CD4-positive, alpha-beta T cell treated with Interferon alpha-2 for 1 hour (primary cell): ENCODE measurements at places on chromosomes 12 and 14.

DNA sequence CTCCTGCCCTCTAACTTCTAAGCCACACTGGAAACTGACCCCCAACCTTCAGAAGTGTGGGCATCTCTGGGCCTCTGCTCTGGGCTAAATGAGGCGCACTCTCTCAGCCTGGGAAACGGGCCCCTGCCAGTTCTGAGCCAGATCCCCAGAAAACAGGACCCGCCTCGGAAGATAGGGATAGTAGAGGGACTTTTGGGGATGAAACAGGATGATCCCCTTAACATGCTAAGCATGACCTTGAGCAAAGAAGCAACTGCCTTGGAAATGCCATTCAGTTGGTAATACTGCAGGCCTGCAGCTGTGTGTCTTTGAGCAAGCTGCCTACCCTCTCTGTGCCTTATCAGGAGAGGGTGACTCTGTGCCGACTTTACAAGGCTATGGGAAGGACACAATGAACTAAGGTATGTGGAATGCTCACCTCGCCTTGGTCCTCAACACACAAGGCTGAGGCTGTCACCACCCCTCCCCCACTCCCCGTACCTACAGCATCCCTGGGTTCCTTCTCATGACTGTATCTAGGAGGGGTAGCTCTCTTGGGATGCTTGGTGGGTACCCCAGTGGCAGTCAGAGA lies 54.0 kb downstream of the NCOR2 start:
- no peak for DNase-seq

DNA sequence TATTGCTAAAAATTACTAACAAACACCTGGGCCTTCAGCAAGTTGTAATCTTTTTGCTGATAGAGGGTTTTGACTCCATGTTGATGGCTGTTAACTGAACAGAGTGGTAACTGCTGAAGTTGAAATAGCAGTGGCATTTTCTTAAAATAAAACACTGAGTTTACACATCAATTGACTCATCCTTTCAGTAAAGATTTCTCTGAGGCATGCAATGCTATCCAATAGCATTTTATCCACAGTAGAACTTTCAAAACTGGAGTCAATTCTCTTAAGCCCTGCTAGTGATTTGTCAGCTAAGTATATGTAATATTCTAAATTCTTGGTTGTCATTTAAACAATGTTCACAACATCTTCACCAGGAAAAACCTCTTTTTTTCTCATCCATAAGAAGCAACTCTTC lies 59.5 kb downstream of the CMAS start:
- DNase-seq, result no peak

- no peak for DNase-seq
Measured at GRCh38 chr14:40697231-40697630, 909.4 kb upstream of the LRFN5 start.

DNA sequence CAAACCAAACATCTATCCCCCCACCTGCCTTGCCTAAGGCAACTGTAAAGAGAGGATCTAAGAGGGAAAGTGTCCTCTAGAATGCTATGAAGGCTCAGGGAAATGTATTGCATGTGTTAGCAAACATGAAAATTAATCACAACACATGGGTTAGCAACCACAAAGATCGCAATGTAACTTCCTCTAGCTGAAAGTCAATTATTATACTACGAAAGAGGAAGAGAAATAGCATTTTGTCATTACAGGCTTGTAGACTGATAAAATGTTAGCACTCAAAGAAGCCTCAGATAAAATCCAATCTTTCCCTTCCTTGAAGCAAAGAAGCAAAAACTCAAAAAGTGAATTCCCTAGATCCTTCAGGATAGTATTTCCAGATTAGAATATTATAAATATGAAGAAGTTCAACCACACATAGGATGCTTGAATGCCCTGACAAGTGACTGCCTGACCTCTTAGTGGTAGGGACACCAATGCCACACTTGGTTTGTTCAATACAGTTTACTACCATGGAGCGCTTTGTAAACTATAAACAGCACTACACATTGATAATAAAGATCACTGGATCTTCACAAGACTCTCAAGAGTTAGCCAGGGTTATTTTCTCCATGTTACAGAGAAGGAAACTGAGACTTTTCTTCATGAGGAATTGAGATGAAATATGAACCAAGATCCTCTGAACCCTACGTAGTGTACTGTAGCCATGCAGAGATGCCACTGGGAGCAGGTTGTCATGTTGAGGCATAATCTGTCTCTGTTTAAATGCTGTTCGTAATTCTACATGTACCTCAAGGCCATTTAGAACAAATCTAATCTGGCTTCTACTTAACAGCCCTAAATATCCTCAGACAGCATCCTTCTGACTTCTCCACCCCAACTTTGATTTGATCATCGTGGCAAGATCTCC lies 100.7 kb downstream of the ITPR2 start:
- DNase-seq, result no peak

DNA sequence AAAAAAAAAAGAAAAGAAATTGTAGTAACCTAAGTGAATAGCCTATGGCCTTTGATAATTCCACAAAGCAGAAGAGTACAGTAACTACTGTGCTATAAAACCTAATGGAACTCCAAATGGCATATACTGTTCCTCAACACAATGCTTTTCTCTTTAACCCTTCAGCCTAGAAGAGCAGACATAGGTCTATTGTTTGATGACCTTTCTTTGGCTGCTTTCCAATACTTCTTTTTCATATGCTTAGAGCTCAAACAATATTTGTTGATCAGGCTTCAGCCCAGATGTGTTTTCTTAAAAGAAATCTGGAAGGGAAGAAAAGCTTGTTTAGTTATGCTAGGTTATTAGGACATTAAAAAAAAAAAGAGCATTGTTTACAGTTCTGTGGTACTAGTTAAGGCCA lies 116.4 kb downstream of the NTN4 start:
- DNase-seq, result no peak

- no peak for DNase-seq
Measured at GRCh38 chr12:106084014-106084671, 54.6 kb downstream of the NUAK1 start.

- no peak for DNase-seq
Measured at GRCh38 chr12:117513353-117513752, 151.9 kb upstream of the NOS1 start.

DNA sequence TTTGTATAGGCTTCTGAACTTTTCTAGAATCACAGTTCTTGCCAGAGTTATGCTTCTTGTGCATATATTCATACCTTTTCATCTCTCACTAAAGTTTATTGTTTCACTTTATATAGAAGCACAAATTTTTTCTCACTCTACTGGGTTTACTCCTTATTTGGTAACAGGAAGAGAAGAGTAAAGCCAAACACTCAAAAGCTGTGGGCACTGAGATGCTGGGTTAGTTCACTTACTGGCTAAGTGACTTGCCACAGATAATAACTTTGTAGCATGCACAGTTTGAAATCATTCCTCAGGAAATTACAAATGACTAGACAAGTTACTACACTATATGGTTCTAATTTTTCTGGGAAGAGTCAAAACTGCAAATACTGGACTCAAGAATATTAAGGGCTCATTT lies 7.8 kb downstream of the HIGD1C start:
- DNase-seq, result no peak

DNA sequence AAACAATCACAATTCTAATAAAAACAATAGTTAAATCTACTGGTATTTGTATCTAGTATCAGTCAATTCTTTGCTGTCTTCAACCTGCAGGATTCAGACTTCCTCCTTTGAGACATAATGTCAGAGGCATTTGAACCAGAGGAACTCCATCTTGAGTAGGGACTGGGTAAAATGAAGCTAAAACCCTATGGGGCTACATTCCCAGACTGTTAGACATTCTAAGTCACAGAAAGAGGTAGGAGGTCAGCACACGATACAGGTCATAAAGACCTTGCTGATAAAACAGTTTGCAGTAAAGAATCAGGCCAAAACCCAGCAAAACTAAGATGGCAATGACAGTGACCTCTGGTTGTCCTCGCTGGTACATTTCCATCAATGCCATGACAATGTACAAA lies 48.2 kb upstream of the MAP3K9 start:
- no peak for DNase-seq

DNA sequence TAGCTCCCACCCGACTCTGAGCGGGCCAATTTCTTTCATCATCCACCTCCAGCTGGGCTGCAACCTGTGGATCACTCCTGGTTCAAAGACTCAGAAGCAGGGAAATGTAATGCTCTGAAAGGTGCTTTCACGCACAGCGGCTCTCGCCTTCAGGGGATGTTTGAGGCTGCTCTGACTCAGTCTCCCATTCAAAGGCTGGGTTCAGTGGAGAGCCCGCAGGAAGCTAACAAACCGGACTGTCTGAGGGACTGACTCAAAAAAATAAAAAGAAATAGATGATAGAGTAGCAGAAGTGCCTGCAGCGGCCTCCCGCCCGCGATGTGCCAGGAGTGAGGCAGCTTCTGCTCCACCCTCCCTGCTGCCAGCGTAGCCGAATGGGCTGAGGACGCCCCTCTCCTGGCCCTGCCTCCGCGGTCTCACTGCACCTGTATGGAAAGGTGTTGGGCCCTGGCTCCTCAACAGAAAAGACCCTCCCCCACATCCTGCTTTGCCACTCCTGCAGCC lies 98.0 kb downstream of the GCH1 start:
- no peak for DNase-seq

- DNase-seq, result no peak
Measured at GRCh38 chr14:22926316-22926715, 2.9 kb downstream of the PRMT5 start.

GRCh38 chr12:25089738-25090137 lies 105.2 kb downstream of the DNAI7 start:
- DNase-seq, result no peak

GRCh38 chr14:74608959-74609611 lies 3.0 kb downstream of the LTBP2 start:
- DNase-seq, result peak; percentile 80

- no peak for DNase-seq
Measured at GRCh38 chr14:33716921-33717320, 234.0 kb downstream of the EGLN3 start.

- no peak for DNase-seq
Measured at GRCh38 chr12:22986997-22987396, 362.0 kb downstream of the ETNK1 start.

DNA sequence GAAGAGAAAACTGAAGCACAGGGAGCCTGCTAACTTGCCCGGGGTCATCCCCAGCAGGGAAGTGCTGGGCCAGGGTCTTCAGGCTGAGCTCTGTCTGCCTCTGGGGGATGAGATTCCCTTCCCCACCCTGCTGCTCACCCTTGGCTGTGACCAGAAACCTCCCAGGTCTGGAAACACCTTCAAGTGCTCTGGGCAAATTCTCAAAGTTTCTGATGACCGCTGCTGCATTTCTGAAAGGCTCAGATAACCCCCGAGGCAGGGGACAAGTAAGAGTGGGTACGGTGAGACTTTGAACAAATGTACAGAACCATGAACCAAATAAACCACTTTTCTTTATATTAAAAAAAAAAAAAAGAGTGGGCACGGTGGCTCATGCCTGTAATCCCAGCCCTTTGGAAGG lies 41.3 kb downstream of the LTBP2 start:
- DNase-seq, result no peak

GRCh38 chr14:69877492-69877891 lies 1.7 kb upstream of the SMOC1 start:
- DNase-seq, result no peak

DNA sequence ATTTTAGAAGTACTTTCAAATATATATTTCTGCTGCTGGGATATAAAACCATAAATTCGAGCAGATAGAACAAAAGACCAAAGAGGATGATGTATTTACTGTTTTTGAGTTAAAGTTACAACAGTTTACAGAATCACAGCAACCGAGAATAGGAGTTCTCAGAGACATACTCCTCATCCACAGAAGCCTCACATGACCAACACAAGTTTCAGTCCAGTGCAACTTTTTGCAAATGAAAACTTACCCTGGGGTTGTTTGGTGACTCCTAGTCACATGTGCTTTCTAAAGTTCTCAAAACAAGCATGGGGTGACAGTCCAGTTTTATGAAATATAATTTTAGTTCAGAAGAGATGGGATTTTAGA lies 117.1 kb downstream of the PRKCH start:
- no peak for DNase-seq

DNA sequence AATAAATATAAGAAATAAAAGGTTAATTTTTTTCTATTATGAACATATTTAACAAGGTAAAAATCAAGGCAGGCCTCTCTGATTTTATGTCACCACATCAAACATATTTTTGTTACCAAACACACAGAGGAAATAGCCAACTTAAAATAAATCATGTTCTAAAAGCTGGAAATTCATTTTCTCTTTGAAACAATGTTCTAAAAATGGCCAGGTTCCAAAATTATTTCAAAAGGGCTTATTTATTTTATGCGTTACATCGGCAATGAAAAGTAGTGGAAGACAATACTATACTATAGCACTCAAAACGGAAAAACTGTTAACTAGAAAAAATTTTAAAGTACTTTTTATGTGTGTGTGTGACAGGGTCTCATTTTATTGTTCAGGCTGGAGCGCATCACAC lies 24.0 kb upstream of the RASSF8 start:
- no peak for DNase-seq

DNA sequence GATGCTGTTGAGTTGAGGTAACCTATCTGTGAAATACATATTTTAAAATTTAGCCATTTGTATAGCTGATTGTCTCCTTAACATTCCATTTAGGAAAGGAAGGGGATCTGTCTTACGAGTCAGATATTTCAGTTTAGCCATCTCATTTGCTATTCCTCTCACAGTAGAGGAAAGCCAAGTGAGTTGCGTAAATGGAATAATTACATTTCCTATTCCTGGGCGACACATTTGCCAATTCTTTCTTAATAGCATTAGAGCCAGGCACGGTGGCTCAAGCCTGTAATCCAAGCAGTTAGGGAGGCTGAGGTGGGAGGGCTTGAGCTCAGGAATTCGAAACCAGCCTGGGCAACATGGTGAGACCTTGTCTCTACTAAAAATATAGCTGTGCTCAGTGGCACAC lies 116.3 kb downstream of the TMX1 start:
- no peak for DNase-seq

DNA sequence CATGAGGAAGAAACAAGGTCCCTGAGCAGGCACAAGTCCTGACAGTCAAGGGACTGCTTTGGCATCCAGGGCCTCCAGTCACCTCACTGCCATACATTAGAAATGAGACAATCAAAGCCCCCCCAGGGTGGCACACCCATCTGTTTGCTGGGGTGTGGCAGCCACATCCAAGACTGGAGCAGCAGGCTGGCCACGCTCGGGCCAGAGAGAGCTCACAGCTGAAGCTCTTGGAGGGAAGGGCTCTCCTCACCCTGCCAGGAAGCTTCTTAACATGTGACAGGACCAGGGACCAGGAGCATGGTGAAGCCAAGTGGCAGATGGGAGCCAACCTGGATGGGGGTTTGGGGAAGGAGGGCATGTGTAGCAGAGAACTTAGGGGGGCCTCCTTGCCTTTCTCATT lies 10.0 kb downstream of the CACNB3 start:
- no peak for DNase-seq

DNA sequence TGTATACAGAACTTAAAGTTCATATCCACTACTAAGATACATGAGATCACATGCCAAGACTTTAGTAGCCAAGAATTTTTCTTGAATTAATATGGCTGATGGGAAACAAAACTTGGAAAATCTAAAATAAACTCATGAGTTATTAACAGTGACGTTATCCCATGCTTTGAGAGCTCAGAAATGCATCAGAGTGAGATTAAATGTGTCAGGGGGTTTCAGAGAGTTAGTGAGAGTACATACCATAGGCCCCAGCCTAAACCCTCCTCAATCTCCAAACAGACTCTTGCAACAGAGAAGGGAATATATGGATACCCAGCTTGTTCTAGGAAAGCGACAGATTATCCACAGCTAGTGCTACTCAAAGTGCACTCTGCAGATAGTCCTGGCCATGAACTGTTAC lies 19.3 kb downstream of the SLC35F4 start:
- DNase-seq, result no peak
